ENCODE measurements at places on chromosomes 3 and 15. TPM values are rescaled to one million over a fixed set of nuclear protein-coding genes. Genes with fewer than 3 reads are reported as not detected.

DNA sequence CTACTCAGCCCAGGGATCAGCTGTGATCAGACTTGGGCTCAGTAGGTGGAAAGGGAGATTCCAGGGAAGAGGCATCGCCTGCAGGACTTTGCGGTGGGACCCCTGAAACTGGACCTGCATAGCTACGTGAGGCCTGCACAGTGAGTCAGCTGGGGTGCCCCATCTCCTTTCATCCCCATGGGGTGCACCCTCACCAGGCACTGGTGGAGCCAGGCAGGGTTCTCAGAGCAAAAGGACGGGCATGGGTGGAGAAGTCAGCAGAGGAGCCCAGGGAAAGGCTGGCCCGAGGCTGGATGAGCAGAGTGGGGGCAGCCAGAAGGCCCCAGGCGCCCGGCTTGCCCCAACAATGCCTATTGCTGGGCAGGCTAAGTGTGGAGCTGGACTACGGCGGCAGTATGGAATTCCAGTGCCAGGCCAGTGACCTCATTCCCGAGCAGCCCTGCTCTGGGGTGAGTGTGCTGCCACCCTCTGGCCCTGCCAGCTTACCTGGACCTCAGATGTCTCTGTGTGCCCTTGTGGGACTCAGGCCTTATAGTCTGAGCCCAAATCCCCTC lies 19.7 kb downstream of the ACAA1 start:
- no peak overlapping the region for H3K27ac ChIP-seq
- H3K4me3 ChIP-seq: no peak overlapping the region
- H3K4me1 ChIP-seq: 0 out of 2 replicates have a peak, but pooled peaks cover 3% of the 10 kb centered on the region
- peaks cover 8% of the 10 kb centered on the region for H3K36me3 ChIP-seq
- no peak for DNase-seq

GRCh38 chr15:64857421-64857820 lies 15.7 kb downstream of the PLEKHO2 start:
- H3K4me1 ChIP-seq: 0 out of 2 replicates have a peak, but pooled peaks cover 6% of the 10 kb centered on the region
- no peaks in the 10 kb centered on the region for H3K36me3 ChIP-seq
- no peak for DNase-seq
- H3K27me3 ChIP-seq: no peaks in the 10 kb centered on the region
- no peak overlapping the region for H3K4me3 ChIP-seq

- no peak for DNase-seq
- no peak overlapping the region for H3K4me3 ChIP-seq
- H3K36me3 ChIP-seq: no peaks in the 10 kb centered on the region
- no peaks in the 10 kb centered on the region for H3K4me1 ChIP-seq
- H3K27me3 ChIP-seq: no peaks in the 10 kb centered on the region
Measured at GRCh38 chr15:61605343-61605742, 376.2 kb upstream of the RORA start.

The NT5DC2 gene
- total RNA-seq: 212 TPM

DNA sequence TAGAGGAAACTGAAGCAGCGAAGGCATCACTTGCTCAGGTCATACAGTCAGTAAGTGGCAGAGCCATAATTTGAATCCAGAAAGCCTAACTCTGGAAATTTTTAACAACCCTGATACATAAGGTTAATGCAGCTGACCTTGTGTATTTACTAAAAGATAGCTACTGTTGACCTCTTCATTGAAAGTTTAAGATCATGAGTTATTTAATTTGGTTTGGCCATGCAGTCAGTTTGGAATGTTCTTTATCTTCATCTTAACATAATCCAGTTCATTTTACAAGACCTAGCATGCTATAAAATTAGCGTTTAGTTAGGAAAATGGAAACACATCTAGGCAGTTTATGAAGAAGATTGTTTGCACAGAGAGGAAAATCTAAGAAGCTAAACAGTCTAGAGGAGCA lies 240.9 kb downstream of the RBMS3 start:
- H3K36me3 ChIP-seq: no peaks in the 10 kb centered on the region
- no peaks in the 10 kb centered on the region for H3K27me3 ChIP-seq
- peaks cover 19% of the 10 kb centered on the region for H3K4me1 ChIP-seq

The SKOR1 gene
- not detected for total RNA-seq

DNA sequence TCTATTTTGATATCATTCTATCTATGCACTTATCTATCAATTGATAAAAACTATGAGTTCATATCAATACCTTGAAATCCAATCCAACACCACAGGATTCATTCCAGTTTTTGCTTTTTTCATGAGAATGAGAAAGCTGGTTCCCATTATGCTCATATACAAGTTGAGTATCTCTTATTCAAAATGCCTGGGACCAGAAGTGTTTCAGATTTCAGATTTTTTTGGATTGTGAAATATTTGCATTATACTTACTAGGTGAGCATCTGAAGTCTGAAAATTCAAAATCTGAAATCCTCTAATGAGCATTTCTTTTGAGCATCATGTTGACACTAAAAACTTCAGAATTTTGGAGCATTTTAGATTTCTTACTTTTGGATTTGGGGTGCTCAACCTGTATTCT lies 67.8 kb upstream of the DCBLD2 start:
- H3K27ac ChIP-seq: no peak overlapping the region
- no peak for DNase-seq
- H3K4me3 ChIP-seq: no peak overlapping the region
- H3K36me3 ChIP-seq: no peaks in the 10 kb centered on the region

The CACNA2D3 gene
- total RNA-seq: not detected

GRCh38 chr3:169542331-169542751 lies 121.2 kb downstream of the MECOM start:
- DNase-seq: no peak
- no peaks in the 10 kb centered on the region for H3K4me1 ChIP-seq
- H3K27ac ChIP-seq: no peak overlapping the region
- no peaks in the 10 kb centered on the region for H3K36me3 ChIP-seq
- H3K4me3 ChIP-seq: no peak overlapping the region

DNA sequence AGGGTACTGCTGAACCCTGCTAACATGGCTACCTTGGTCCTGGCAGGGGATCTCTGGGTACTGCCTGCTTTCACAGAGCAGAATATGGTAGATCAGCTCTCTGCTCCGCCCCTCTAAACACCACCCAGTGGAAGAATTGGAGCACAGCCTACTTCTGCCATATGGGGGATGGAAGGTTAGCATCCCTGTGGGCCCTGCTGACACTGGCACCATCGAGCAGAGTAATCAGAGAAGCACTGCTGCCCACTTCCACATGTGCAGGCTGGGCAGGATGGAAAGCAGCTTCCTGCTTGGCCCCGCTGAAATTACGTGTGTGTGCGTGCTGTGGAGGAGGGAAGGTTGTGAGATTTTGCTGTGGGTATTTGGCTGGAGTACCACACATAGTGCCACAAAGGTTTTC lies 24.8 kb downstream of the CCR1 start:
- no peak overlapping the region for H3K4me3 ChIP-seq
- no peaks in the 10 kb centered on the region for H3K36me3 ChIP-seq
- no peaks in the 10 kb centered on the region for H3K4me1 ChIP-seq
- H3K27me3 ChIP-seq: no peaks in the 10 kb centered on the region
- no peak for DNase-seq

DNA sequence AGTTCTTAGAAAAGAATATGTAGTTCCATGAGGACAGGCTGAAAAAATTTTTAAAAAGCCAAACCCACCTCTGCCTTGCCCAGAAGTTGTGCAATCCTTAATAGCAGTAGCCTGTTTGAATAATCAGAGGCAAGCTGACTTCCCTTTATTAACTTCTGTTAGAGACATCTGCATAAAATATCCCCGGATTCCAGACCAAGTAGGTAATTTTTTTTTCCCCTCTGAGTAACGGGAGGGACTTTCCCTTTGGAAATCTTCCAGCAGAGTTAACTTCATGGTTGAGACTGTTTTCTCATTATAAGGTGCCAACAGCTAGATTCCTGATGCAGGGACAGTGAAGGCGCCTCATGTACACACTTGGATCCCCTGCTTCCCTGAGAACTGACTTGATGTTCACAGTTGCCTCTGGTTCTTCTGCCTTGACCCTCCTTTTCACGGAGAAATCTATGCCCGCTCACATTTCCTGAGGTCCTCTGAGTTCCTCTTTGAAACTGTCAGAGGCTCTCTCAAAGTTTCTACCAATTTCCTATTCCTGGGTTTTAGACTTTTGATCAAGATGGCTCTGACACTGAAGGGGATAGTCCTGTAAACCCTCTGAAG lies 227.6 kb upstream of the BHLHE40 start:
- H3K4me1 ChIP-seq: peaks cover 45% of the 10 kb centered on the region
- H3K4me3 ChIP-seq: no peak overlapping the region
- no peaks in the 10 kb centered on the region for H3K27me3 ChIP-seq
- peak overlapping the region; percentile 83 for H3K27ac ChIP-seq
- H3K36me3 ChIP-seq: no peaks in the 10 kb centered on the region

The PLIN1 gene
- total RNA-seq: not detected

GRCh38 chr15:94293411-94294402 lies 62.3 kb downstream of the MCTP2 start:
- no peak overlapping the region for H3K27ac ChIP-seq
- no peak for DNase-seq
- H3K4me1 ChIP-seq: no peaks in the 10 kb centered on the region
- no peaks in the 10 kb centered on the region for H3K27me3 ChIP-seq

- DNase-seq: no peak
- H3K4me3 ChIP-seq: no peak overlapping the region
- peaks cover 23% of the 10 kb centered on the region for H3K4me1 ChIP-seq
- H3K36me3 ChIP-seq: no peaks in the 10 kb centered on the region
- no peaks in the 10 kb centered on the region for H3K27me3 ChIP-seq
Measured at GRCh38 chr3:149233323-149233722, 11.7 kb upstream of the CP start.

The KATNBL1 gene
- 25.9 TPM for total RNA-seq

DNA sequence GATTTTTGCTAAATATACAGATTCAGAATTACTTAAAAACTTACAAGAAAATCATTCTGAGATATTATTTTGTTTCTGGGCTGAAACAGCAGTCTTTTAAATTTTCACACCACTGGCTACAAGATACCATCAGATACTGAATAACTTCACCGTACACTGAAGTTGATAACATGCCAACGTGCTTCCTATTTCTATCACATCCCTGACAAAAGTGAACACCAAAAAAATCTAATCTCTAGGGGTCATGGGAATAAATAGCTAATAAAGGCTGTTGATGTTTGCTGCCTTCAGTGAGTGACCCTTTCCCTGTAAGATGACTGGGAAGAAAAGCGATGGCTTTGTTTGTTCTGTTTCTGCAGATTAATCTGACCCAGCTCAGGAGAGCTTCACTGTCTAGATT lies 120.5 kb downstream of the DUT start:
- no peaks in the 10 kb centered on the region for H3K4me1 ChIP-seq
- H3K4me3 ChIP-seq: no peak overlapping the region
- no peak for DNase-seq
- no peaks in the 10 kb centered on the region for H3K27me3 ChIP-seq

DNA sequence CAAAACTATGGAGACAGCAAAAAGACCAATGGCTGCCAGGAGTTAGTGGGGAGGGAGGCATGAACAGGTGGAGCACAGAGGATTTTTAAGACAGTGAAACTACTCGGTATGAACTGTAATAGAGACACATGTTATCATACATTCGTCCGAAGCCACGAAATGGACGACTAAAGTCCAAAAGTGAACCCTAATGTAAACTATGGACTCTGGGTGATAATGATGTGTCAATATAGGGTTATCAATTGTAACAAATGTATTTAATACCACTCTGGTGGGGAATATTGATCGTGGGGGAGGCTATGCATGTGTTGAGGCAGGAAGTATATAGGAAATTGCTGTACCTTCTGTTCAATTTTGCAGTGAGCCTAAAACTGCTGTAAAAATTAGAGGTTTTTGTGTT lies 107.0 kb downstream of the CPN2 start:
- H3K4me3 ChIP-seq: no peak overlapping the region
- no peak overlapping the region for H3K27ac ChIP-seq
- no peaks in the 10 kb centered on the region for H3K36me3 ChIP-seq
- H3K4me1 ChIP-seq: peaks cover 9% of the 10 kb centered on the region
- no peak for DNase-seq
- no peaks in the 10 kb centered on the region for H3K27me3 ChIP-seq

GRCh38 chr3:124791142-124791541 lies 60.9 kb downstream of the UMPS start:
- H3K27ac ChIP-seq: no peak overlapping the region
- DNase-seq: no peak
- no peaks in the 10 kb centered on the region for H3K27me3 ChIP-seq
- H3K4me3 ChIP-seq: no peak overlapping the region
- 0 out of 2 replicates have a peak, but pooled peaks cover 6% of the 10 kb centered on the region for H3K4me1 ChIP-seq
- no peaks in the 10 kb centered on the region for H3K36me3 ChIP-seq

- H3K4me3 ChIP-seq: no peak overlapping the region
- no peaks in the 10 kb centered on the region for H3K4me1 ChIP-seq
- no peak for DNase-seq
- no peaks in the 10 kb centered on the region for H3K36me3 ChIP-seq
- no peak overlapping the region for H3K27ac ChIP-seq
- H3K27me3 ChIP-seq: no peaks in the 10 kb centered on the region
Measured at GRCh38 chr3:134710313-134710680, 59.5 kb upstream of the KY start.

DNA sequence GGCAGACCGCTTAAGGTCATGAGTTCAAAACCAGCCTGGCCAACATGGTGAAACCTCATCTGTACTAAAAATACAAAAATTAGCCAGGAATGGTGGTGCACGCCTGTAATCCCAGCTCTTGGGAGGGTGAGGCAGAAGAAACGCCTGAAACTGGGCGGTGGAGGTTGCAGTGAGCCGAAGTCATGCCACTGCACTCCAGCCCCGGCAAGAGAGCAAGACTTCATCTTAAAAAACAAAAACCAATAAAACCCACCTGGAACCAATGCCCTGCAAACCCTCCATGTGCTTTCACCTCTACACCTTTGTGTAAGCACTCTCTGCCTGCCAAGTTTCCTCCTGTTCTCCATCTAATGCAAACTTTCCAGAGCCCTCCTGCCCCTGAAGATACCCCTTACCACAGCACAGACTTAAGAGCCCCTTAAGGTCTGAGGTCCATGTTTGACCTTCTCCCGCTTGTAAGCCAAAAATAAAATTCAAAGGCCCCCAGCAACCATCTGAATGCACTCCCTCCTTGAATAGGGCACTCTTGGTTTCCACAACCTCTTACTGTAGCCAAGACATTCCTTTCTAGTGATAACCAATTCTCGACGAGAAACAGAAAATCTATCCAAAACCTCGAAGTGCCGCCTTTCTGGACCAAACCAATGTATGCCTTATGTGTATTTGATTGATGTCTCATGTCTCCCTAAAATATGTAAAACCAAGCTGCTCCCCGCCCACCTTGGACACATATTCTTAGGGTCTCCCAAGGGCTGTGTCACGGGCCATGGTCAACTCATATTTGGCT lies 3.0 kb downstream of the RPL32 start:
- no peaks in the 10 kb centered on the region for H3K27me3 ChIP-seq
- peak overlapping the region; percentile 28 for H3K27ac ChIP-seq
- no peak overlapping the region for H3K4me3 ChIP-seq

DNA sequence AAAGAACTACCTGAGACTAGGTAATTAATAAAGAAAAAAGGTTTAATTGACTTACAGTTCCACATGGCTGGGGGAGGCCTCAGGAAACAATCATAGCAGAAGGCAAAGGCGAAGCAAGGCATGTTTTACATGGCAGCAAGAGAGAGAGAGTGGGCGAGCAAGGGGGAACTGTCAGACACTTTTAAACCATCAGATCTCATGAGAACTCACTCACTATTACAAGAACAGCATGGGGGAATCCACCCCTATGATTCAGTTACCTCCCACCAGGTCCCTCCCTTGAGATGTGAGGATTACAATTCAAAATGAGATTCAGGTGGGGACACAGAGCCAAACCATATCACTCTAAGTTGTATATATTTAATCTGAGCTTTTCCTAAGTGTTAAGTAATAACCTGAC lies 79.0 kb upstream of the MLF1 start:
- no peak for DNase-seq
- H3K36me3 ChIP-seq: no peaks in the 10 kb centered on the region
- H3K4me1 ChIP-seq: no peaks in the 10 kb centered on the region
- H3K27ac ChIP-seq: no peak overlapping the region

The CFAP44 gene
- total RNA-seq: 5.1 TPM

The KBTBD13 gene
- total RNA-seq: not detected

The BNC1 gene
- not detected for total RNA-seq
